ENCODE measurements at places on chromosomes 11 and 22.

- no peaks in the 10 kb centered on the region for H3K36me3 ChIP-seq
- H3K27me3 ChIP-seq = no peaks in the 10 kb centered on the region
- H3K27ac ChIP-seq = no peak overlapping the region
- no peak for DNase-seq
Observed at GRCh38 chr11:2818503-2818902, 67.1 kb downstream of the CDKN1C start.

DNA sequence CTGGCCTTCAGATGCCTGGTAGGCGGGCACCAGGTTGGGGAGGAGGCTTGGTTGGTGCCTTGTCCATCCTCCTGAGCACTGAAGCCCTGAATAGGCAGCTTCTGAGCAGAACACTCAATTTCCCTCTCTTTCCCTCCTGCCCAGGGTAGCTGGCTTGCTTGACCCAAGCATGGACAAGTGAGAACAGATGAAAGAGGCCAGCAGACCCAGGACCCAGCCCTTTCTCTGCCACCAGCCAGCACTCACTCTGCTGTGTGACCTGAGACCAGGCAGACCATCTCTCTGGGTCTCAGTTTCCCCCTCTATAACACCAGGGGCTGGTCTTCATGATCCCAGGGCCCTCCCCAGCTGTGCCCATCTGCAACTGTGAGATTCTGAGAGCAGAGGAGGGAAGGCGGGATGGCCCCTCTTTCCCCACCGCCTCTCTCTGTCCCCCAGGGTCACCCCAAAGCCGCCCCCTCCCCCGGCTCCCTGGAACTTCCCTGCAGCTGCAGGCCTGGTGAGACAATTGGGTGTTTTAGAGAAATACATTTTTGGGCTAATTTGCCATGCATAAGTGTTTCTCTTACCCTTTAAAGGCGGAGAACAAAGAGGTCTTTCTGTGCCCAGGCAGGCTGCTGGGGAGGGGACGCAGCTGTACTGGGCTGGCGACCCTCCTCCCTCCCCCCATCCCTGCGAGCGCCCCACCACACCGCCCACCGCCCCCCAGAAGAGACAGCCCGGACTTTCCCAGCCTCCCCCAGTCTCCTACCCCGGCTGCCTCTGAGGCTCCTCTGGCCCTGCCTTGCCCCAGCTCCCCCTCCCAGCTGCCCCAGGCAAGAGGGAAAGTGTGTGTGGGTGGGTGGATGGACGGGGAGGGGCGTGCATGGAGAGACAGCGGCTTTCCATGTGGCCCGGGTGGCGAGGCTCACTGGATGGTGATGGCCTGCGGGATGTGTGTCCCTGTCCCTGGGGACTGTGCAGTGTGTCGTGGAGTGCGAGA, 30.8 kb upstream of the PICK1 start:
- H3K27me3 ChIP-seq = no peaks in the 10 kb centered on the region
- H3K27ac ChIP-seq = no peak overlapping the region
- no peak for DNase-seq
- H3K4me1 ChIP-seq = peaks cover 8% of the 10 kb centered on the region
- no peaks in the 10 kb centered on the region for H3K36me3 ChIP-seq

- DNase-seq = no peak
- peaks cover 26% of the 10 kb centered on the region for H3K4me1 ChIP-seq
- H3K36me3 ChIP-seq = peaks cover 20% of the 10 kb centered on the region
- no peaks in the 10 kb centered on the region for H3K27me3 ChIP-seq
Observed at GRCh38 chr11:62856333-62856895, 17.0 kb upstream of the WDR74 start.

- peaks cover 40% of the 10 kb centered on the region for H3K4me1 ChIP-seq
- H3K4me3 ChIP-seq = peak overlapping the region; percentile 73
- H3K27me3 ChIP-seq = no peaks in the 10 kb centered on the region
- peak overlapping the region; percentile 94 for H3K27ac ChIP-seq
- H3K36me3 ChIP-seq = peaks cover 6% of the 10 kb centered on the region
Observed at GRCh38 chr11:62665599-62666258, 617 bp downstream of the CSKMT start.

GRCh38 chr11:122038543-122038942, 77.5 kb downstream of the BLID start:
- H3K27me3 ChIP-seq = no peaks in the 10 kb centered on the region
- no peak overlapping the region for H3K27ac ChIP-seq
- H3K4me3 ChIP-seq = no peak overlapping the region
- no peaks in the 10 kb centered on the region for H3K4me1 ChIP-seq
- no peak for DNase-seq

GRCh38 chr22:48722661-48723060, 1105.0 kb downstream of the BRD1 start:
- no peak overlapping the region for H3K27ac ChIP-seq
- H3K4me3 ChIP-seq = no peak overlapping the region
- H3K36me3 ChIP-seq = no peaks in the 10 kb centered on the region
- no peaks in the 10 kb centered on the region for H3K4me1 ChIP-seq
- no peak for DNase-seq
- no peaks in the 10 kb centered on the region for H3K27me3 ChIP-seq

DNA sequence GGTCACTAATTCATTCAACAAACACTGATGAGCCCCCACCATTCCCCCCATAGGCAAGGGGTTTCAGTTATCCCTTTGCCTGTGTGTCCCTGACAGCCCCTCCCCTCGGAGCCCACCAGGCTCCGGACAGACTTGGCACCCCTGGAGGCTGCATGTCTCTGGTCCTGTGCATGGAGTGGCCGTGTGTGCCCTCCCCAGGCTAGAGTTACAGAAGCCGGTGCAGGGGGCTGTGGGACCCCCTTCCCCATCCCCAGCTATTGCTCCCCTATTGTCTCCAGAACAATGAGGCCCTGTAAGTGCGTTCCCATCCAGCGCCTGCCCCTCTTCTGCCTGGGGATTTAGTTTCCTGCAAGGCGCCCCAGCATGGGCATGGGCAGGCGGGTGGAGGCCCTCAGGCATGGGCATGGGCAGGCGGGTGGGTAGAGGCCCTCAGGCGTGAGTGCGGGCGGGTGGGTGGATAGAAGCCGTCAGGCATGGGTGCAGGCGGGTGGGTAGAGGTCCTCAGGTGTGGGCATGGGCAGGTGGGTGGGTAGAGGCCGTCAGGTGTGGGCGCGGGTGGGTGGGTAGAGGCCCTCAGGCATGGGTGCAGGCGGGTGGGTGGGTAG, 1.5 kb downstream of the MUC2 start:
- H3K36me3 ChIP-seq = no peaks in the 10 kb centered on the region
- peaks cover 11% of the 10 kb centered on the region for H3K4me1 ChIP-seq
- peak overlapping the region; percentile 29 for H3K4me3 ChIP-seq
- no peak for DNase-seq
- peak overlapping the region; percentile 62 for H3K27ac ChIP-seq

GRCh38 chr22:47201996-47202818, 439.8 kb downstream of the TBC1D22A start:
- peaks cover 2% of the 10 kb centered on the region for H3K27me3 ChIP-seq
- no peaks in the 10 kb centered on the region for H3K4me1 ChIP-seq
- H3K27ac ChIP-seq = no peak overlapping the region
- H3K4me3 ChIP-seq = no peak overlapping the region
- no peak for DNase-seq

DNA sequence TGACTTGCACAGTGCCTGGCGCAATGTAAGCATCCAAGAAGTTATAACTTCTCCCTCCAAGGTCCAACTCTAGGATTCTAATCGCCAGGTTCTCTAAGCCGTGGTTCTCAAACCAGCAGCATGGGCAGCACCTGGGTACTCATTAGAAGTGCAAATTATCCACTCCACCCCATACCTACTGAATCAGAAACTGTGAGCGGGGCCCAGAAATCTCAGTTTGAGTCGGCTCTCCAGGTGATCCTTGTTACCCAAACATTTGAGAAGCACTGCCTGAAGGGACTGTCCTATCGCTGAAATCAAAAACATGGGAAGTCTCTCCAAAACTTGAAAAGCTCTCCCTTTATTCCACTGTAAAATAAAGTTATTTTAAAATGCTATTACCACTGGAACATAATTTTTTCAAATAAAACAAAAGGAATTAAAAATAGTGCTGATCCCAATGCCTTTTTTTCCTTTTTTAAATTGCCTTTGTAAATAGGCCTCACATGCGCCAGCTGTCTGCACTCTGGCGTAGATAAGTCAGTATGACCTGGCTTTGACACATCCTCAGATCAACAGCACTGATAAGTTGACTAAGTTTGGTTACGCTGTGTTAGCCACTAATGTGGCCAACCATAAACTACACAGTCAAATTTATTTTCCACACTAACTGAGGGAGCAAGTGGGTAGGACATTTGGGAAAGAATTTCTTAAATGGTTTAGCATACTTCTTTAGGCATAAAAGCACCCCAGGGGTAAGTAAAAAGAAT, 8.4 kb upstream of the CTR9 start:
- peaks cover 2% of the 10 kb centered on the region for H3K4me1 ChIP-seq
- DNase-seq = no peak
- no peaks in the 10 kb centered on the region for H3K27me3 ChIP-seq
- H3K27ac ChIP-seq = peak overlapping the region; percentile 47
- no peak overlapping the region for H3K4me3 ChIP-seq

GRCh38 chr11:119860561-119861094, 131.6 kb upstream of the NECTIN1 start:
- H3K27ac ChIP-seq = no peak overlapping the region
- no peak overlapping the region for H3K4me3 ChIP-seq
- H3K27me3 ChIP-seq = peaks cover 6% of the 10 kb centered on the region
- no peaks in the 10 kb centered on the region for H3K36me3 ChIP-seq

DNA sequence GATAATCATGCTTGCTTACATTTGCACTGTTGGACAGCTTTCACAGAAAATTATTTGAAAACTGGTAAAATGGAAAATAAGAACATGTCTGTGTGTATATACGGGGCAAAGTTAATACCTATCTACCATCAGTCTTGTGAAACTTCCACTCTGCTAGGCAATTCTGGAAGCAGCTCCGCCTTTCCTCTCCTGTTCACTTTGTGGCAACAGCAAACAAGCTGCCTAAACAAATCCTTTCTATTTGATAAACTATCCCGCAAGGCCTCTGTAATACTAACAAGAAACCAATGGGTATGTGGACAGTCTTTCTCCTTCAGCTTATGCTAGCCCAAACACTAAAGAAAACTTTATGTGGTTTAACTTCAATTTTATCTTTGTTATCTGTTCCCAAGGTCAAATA, 39.2 kb upstream of the RAPSN start:
- H3K27me3 ChIP-seq = no peaks in the 10 kb centered on the region
- peaks cover 21% of the 10 kb centered on the region for H3K4me1 ChIP-seq
- no peak overlapping the region for H3K4me3 ChIP-seq
- H3K36me3 ChIP-seq = peaks cover 38% of the 10 kb centered on the region
- peak overlapping the region; percentile 45 for H3K27ac ChIP-seq
- DNase-seq = no peak

DNA sequence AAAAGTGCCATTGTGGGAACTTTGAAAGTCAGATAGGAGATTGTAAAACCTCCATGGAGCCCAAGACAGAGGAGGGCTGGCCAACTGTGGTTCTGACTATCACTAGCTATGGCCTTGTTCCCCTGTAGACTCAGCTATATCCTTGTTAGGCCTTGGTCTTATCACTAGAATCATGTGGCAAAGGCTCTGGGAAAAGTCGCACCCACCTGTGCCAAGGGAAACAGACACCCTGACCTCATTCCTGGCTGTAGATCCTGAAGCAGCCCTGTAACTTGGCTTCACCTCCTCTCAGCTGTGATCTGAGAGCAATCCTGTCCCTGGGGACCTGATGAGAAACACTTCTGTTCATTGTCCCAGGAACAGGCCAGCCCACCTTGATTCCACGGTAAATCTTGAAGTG, 566.2 kb downstream of the TMEM135 start:
- no peak for DNase-seq
- no peaks in the 10 kb centered on the region for H3K27me3 ChIP-seq
- H3K27ac ChIP-seq = no peak overlapping the region
- H3K4me1 ChIP-seq = no peaks in the 10 kb centered on the region

GRCh38 chr11:14775897-14776296, 116.1 kb downstream of the CYP2R1 start:
- H3K27ac ChIP-seq = no peak overlapping the region
- H3K4me1 ChIP-seq = no peaks in the 10 kb centered on the region
- H3K27me3 ChIP-seq = no peaks in the 10 kb centered on the region

DNA sequence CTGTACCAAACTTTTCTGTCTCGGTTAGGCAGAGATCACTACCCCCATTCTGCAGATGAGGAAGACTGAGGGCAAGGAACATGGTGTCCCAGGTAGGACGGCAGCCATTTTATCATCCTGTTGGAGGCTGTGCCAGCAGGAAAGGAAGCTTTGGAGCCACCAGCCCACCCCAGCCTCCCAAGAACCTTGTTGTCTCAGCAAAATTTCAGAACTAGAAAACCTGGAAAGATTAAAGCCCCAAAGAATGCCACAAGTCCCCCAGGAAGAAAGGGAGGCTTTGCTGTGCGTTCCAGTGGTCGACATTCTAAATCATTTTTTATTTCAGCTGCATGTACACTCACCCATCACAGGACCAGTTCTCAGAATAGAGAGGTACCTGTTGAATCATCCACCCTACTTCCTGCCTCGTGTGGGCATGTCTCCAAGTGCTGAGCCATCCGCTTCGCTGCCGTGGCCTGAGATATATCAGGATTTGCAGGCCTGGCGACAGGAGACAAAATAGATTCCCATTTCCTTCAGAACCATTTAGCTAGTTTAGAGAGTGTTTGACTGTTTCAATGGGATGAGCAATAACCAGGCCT, 13.0 kb upstream of the EIF3D start:
- no peak overlapping the region for H3K27ac ChIP-seq
- no peaks in the 10 kb centered on the region for H3K36me3 ChIP-seq
- DNase-seq = no peak
- no peak overlapping the region for H3K4me3 ChIP-seq
- H3K27me3 ChIP-seq = peaks cover 5% of the 10 kb centered on the region
- H3K4me1 ChIP-seq = no peaks in the 10 kb centered on the region

GRCh38 chr11:130220311-130221035, 60.9 kb downstream of the ST14 start:
- DNase-seq = no peak
- H3K27me3 ChIP-seq = no peaks in the 10 kb centered on the region
- H3K36me3 ChIP-seq = no peaks in the 10 kb centered on the region
- no peaks in the 10 kb centered on the region for H3K4me1 ChIP-seq

- no peak for DNase-seq
- no peak overlapping the region for H3K4me3 ChIP-seq
- H3K36me3 ChIP-seq = no peaks in the 10 kb centered on the region
- H3K27ac ChIP-seq = no peak overlapping the region
- H3K27me3 ChIP-seq = no peaks in the 10 kb centered on the region
Observed at GRCh38 chr11:92552942-92553341, 328.3 kb downstream of the FAT3 start.

GRCh38 chr11:120400564-120401364, 64.6 kb downstream of the ARHGEF12 start:
- no peaks in the 10 kb centered on the region for H3K36me3 ChIP-seq
- DNase-seq = peak; percentile 23
- no peaks in the 10 kb centered on the region for H3K27me3 ChIP-seq
- H3K27ac ChIP-seq = peak overlapping the region; percentile 72
- peaks cover 25% of the 10 kb centered on the region for H3K4me1 ChIP-seq
- no peak overlapping the region for H3K4me3 ChIP-seq

- no peaks in the 10 kb centered on the region for H3K4me1 ChIP-seq
- H3K36me3 ChIP-seq = no peaks in the 10 kb centered on the region
- no peak overlapping the region for H3K27ac ChIP-seq
- H3K27me3 ChIP-seq = no peaks in the 10 kb centered on the region
- H3K4me3 ChIP-seq = no peak overlapping the region
Observed at GRCh38 chr11:61766353-61766841, 14.0 kb downstream of the MYRF start.

GRCh38 chr11:24286238-24286637, 210.6 kb upstream of the LUZP2 start:
- H3K4me1 ChIP-seq = no peaks in the 10 kb centered on the region
- H3K27me3 ChIP-seq = no peaks in the 10 kb centered on the region
- no peak overlapping the region for H3K27ac ChIP-seq
- H3K4me3 ChIP-seq = no peak overlapping the region
- no peak for DNase-seq
- no peaks in the 10 kb centered on the region for H3K36me3 ChIP-seq

GRCh38 chr11:13316528-13316961, 39.0 kb downstream of the BMAL1 start:
- H3K27me3 ChIP-seq = no peaks in the 10 kb centered on the region
- H3K27ac ChIP-seq = no peak overlapping the region
- H3K4me1 ChIP-seq = peaks cover 16% of the 10 kb centered on the region
- H3K36me3 ChIP-seq = no peaks in the 10 kb centered on the region

Data from transverse colon (tissue), 4 donors.